Globus pallidus (tissue), 1 donor: ENCODE measurements at places on chromosomes 6 and 20.

DNA sequence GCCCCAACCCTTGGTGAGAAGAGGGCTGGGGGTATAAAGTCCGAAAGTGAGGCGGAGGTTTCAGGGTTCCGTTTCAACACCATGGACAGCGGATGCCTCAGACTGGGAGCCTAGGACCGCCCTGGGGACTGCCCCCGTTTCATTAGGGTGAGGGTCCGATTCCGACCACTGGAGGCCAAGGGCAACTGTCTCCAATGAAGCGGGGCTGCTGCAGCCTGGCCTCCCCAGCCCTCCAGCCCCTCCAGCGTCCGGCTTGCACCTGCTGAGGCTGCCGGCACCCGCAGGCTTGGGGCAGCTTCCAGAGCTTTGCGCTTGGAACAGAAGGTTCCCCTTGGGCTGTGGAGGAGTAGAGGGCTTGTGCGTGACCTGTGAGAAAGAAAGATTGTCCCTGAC lies 39.9 kb downstream of the YTHDF1 start:
- DNase-seq = no peak

DNA sequence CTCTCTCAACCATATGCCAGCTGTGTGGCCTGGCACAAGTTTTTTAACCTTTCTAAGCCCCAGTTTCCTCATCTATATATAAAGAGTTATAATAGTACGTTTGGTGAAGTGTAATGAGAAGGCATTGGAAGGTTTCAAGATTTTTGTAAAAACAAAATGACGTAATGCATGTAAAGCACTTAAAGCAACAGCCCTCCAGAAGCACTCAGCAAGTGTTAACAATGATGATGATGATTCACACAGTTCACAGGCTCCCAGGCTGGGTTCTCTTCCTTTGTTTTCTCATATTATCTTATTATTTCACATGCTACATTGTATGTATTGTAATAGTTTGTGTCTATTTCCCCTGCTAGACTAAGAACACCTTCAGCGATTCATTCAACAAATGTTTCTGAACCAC lies 6.2 kb downstream of the CEP250 start:
- no peak for DNase-seq

- DNase-seq = no peak
These were observed 541.3 kb upstream of the BTBD3 start for GRCh38 chr20:11376420-11376819.

DNA sequence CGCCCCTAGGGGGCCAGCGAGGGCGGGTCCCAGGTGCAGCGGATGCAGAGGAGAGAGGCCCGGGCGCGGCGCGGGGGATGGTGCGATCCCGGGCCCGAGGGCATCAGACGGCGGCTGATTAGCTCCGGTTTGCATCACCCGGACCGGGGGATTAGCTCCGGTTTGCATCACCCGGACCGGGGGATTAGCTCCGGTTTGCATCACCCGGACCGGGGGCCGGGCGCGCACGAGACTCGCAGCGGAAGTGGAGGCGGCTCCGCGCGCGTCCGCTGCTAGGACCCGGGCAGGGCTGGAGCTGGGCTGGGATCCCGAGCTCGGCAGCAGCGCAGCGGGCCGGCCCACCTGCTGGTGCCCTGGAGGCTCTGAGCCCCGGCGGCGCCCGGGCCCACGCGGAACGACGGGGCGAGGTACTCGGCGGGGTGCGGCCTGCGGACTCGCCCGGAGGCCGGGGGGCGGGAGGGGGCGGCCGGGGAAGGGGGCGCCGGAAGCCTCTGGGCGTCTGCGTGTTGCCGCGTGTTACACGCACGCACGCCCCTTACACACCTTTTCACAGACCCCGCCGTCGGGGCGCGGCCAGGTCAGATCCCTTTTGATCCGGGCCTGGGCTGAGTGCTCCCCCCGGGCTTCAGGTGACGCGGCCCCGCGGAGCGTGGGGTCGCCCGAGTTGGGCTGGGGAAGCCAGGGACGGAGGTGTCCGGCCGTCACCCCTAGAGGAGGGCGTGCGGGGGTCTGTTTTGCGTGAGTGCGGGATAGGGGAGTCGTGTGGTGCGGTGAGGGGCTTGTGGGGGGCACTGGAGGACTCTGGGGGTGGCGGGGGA lies 412 bp downstream of the TRIB3 start:
- DNase-seq = no peak

DNA sequence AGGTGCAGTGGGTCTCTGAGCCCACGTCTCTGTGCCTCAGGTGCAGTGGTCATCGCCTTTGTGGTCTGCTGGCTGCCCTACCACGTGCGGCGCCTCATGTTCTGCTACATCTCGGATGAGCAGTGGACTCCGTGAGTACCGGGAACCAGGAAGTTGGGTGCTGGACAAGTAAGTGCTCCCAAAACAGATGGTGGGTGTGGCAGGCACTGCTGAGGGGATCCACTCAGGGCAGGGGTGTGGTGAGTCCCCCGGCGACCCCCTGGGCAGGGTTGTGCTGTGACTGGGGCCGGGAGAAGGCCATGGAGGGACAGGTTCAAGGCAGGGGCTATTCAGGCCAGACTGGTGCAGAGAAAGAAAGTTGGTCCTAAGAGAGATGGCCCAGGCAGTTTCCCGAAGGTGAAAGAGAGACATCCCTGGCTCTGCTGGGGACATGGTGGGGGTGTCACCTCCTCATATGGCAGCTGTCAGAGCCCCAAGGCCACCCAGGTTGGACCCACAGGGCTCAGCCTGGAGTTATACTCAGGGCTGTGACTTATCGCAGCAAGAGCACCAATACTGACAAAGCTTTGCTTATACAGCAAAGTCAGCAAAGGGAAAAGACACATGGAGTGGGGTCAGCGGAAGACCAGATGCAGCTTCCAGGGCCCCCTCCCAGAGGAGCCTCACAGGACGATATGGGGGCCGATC lies 37.9 kb upstream of the MRGBP start:
- no peak for DNase-seq

GRCh38 chr6:81451787-81452186 lies 300.7 kb downstream of the TENT5A start:
- no peak for DNase-seq

GRCh38 chr6:33372526-33373123 lies 19.0 kb upstream of the KIFC1 start:
- no peak for DNase-seq

DNA sequence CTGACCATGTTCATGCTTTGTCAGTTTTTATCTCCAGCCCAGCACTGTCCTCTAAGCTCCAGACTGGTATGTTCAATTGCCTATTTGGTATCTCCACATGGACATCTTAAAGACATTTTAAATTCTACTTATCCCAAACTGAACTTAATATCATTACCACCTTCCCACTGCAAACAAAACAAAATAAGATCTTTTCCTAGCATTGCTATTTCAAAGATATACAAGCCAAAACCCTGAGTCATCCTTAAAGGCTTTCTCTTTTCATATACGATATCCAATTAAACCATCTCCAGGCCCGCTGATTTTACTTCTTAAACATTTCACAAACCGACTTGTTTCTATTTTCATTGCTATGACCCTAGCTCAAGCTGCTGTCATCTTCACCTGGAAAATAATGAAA lies 35.1 kb upstream of the HS3ST5 start:
- no peak for DNase-seq

DNA sequence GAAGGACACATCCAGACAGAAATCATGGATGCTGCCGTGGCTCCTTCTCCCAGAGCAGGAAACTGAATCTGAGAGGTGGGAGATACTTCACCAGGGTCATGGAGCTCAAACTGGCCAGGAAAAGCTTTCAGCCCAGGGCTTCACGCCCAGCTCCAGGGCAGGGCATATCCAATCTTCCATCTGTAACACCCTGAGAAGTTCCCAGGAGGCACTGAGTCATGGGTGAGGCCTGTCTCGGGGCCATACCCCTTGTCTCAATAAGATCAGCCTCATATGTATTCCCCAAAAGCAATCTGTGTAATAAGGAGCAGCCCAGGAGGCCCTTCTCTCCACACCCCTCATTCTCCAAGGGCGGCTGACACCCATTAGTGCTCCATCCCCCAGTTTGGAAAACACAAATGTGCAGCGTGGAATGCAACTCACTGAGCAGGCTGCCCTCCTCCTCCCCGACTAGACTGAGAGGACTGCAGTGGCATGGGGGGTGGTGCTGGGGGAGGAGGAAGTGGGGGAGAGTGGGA lies 439.3 kb upstream of the SULF2 start:
- DNase-seq = no peak

GRCh38 chr6:136751991-136752390 lies 40.3 kb downstream of the MAP3K5 start:
- DNase-seq = no peak

DNA sequence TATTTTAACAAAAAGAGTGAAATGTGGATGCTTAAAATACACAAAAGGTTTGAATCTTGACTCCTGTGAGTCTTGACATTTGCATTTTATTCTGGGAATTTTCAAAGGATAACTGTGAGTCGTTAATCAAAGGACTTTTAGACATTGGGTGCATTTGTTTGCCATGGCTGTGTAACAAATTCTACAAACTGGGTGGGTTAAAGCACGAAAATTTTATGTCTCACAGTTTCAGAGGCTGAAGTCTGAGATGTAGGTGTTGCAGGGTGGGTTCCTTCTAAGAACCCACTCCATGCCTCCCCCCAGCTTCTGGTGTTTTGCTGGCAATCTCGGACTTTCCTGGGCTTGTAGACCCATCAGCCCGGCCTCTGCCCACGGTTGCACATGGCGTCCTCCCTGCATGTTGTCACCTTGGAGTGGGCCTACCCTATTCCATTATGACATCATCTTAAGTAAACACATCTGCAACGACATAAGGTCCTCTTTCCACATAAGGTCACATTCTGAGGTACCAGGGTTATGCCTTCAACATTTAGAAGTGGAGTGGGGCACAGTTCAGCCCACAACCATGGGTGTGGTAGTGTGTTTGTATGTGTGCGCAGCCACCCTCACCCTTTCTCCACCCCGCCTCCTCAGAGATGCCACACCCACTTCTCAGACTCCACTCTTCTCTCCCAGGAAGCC lies 113.1 kb downstream of the FOXA2 start:
- DNase-seq = no peak

- DNase-seq = no peak
These were observed 88.0 kb downstream of the METTL24 start for GRCh38 chr6:110270165-110270564.

- no peak for DNase-seq
These were observed 426.8 kb downstream of the QKI start for GRCh38 chr6:163841326-163841725.

DNA sequence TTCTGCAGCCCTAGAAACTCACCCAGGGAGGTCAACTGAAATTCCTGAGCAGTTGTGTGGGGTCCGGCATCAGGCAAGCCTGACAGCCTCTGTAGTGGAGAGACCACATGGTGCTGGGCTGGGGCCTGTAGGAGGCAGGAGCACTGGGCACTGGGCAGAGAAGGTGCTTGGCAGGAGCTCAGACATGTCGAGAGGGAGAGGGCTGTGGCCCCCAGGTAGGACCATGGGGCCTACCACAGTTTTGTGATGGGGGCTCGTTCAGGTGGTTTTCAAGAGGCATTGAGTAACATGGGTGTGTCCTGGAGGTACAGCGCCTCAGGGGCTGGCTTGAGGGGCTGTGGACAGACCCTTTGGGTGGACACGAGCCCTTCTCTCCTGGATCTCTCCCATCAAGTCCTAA lies 15.9 kb downstream of the SLC22A23 start:
- DNase-seq = no peak

DNA sequence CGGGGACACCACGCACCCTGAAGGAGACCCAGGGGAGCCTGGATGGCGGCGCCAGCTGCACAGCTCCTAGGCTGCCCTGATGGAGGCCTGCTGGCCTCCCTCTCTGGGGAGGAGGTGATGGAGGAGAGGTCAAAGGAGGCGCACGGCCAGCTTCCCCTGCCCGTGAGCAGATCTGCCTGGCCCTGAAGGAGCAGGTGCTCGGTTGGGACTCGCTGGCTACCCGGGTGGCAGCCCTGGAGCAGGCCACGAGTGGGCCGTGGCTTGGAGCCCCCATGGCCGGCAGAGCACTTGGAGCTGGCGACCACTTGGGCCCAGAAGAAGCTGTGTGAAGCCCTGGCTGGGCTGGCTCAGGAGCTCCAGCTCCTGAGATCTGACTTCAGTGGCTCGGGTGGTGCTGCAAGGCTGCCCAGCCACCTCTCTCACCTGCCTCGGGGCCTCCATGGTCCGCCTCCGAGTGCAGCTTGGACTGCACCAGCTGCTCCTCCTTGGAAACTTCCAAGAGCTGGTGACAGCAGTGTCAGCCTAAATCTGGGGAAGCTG lies 7.5 kb upstream of the RAET1E start:
- DNase-seq = no peak

- DNase-seq = peak; percentile 37
These were observed 37.0 kb downstream of the MAK start for GRCh38 chr6:10801224-10801848.

GRCh38 chr6:21713481-21713880 lies 119.9 kb downstream of the SOX4 start:
- no peak for DNase-seq

- no peak for DNase-seq
These were observed 82.8 kb upstream of the CDYL start for GRCh38 chr6:4693173-4693970.
